Tibial nerve (tissue), 4 donors: ENCODE measurements at places on chromosomes 3 and 15.
A peak's percentile ranks its signal among the peaks of the same experiment; 100 is the strongest.

DNA sequence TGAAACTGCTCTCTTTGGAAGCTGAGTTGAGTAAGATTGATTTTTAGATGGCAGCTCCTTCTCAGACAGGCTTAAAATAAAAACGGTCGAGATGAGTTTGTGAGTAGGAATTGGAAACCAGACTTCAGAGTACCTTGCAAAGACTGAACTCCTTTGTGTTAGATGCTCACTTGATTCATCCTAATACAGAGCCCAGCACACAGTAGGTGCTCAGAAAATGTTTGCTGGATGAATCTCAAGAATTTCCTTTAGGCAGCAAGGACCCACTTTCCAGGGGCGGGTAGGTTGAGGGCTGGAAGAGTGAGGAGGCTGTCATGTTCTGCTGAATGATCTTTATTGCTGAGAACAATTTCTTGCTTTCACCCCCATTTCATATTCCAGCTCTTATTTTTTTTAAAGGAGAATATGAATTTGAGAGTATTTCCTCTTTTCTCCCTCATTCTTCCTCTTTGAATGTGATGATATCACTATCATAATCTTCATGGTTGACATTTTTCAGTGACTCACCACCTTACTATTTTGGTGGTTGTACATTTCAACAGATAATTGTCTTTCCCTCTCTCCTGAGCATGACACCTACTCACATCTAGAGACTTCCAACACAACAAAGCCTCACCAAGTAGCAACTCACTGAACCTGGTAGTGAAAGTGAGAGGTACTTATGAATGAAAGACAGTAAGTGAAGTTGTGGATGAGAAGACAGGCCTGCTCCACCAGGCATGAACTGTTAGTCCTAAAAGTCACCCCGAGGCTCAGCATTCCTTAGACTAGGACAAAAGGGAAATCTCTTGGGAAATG is 113.3 kb downstream of the PDCD6IP start:
- DNase-seq = no peak

DNA sequence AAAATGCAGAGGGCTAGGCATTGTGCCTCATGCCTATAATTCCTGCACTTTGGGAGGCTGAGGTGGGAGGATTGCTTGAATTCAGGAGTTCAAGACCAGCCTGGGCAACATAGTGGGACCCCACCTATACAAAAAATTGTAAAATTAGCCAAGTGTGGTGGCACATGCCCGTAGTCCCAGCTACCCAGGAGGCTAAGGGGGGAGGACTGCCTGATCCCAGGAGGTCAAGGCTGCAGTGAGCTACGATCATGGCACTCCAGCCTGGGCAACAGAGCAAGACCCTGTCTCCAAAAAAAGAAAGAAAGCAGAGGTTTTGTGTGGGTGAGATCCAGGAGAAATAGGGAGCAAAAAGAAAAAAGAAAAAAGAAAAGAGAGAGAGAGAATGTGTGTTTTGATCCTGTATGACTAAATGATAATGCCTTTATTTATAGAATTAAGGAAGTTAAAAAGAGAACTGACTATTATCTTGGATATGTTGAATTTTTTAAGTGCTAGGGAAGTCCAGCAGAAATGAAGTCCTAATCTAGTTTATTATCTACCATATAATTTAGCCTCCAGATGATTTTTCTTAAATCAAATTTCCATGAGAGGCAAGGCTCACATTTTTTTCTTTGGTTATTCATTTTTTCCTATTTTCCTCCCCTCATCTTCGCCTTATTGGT is 4.8 kb downstream of the TTBK2 start:
- DNase-seq = no peak

DNA sequence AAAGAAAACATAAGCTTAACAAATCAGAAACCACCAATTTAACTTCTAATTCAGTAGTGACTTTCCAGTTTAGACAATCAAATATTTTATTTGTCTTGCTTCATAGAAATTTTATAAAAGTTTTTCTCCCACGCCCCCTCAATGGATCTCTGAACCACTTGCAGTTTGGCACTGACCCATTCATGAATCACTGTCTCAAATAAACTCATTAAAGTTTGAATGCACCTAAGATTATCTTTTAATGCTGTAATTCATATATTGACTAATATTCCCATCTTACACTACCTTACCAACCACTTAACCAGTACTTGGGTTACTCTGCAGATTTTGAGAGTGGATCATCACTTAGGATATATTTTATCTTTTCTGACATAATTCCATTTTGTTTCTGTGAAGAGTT is 880.2 kb downstream of the OTOL1 start:
- no peak for DNase-seq

DNA sequence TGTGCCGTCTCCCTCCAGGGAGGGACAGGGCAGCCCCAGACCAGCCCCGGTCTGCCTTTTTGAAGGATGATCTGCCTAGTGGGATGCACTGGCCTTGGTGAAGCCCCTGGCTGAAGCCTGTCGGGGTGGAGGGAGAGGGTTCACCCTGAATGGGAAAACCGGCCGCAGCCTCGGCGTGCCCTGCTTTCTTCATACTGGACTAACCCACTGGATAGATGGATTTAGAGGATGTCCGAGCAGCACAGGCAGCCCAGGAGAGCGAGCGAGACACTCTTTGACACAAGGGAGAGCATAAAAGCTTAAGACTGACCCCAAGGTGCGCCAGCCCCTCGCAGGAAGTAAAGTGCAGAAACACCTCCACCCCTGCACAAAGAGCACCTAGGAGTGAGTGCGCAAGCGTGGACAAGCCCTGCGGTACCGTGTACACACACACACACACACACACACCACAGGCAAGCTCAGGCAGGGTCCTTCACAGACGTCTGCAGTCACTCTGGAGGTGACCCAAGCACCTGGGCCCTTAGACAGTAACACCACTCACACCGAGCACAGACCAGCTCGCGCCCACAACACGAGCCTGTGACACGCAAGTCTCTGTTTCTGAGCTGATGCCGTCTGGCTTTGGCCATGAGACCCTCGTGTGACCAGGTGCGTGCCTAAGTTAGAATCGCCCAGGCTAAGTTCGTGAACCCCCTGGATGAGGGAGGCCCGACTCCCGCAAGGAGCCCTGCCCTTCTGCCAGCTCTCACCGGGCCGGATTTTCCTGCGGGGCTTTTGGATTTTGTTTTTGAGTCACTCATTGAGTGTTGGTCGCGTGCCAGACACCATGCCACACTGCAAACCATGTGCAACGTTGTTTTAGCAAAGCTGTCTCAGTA is 11.3 kb downstream of the SEMA4B start:
- DNase-seq = no peak

DNA sequence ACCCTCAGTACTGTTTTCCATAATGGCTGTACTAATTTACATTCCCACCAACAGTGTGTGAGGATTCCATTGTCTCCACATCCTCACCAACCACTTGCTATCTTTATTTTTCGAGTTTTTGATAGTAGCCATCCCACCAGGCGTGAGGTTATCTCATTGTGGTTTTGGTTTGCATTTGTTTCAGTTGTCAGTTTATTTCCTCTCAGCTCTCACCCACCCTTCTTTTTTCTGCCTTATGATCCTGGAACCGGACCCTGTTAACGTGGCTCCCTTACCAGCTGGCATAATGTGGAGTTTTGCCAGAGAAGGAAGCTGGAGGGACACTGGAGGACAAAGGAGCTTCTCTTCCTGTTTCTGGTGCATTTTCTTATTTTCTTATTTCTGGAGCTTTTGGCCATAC is 25.1 kb upstream of the SH3GL3 start:
- DNase-seq = no peak

DNA sequence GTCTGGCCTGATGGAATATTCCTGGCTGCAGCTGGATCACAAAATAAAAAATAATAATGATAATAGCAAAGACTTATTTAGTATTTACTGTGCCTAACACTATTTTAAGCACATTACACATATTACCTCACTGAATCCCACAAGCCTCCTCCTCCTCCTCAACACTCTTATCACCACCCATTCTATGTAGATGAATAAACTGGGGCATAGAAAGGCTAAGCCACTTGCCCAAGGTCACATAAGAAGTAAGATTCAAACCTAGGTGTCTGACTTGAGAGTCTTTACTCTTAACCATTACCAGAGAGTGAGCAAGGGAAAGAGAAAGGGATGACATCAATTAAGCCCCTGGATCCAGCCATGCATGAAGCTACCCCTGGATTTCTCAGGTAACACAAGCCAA is 493.1 kb downstream of the SHQ1 start:
- no peak for DNase-seq

- DNase-seq = no peak
Measured at GRCh38 chr3:127408022-127408683, 120.3 kb upstream of the PRR20G start.

DNA sequence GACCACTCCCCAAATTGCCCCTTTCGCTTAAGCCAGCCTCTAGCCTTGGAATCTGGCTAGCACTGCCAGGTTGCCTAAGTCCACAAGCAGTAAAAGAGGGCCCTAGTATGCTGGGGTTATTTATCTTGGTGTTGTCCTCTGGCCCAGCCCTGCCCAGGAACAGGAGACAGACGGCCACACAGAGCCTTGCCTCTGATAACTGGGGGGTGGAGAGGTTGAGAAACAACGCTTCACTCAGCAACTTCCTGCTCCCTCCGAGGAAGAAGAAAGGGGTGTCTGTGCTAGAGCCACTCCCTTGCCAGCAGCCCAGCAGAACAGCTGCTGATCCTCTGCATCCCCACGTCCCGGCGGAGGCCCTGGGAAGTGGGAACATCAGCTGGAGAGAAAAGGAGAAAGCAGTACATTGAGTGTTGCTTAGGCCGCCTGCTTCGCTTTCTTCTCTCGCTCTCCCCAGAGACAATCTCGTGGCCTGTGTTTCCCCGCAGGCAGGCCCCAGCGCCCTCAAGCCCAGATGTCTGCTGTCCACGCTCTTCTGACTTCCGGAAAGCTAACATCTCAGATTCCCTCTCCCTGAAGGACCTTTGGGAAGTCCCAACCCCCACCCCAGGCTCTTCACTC is 22.6 kb upstream of the C3orf70 start:
- DNase-seq = peak; percentile 52

DNA sequence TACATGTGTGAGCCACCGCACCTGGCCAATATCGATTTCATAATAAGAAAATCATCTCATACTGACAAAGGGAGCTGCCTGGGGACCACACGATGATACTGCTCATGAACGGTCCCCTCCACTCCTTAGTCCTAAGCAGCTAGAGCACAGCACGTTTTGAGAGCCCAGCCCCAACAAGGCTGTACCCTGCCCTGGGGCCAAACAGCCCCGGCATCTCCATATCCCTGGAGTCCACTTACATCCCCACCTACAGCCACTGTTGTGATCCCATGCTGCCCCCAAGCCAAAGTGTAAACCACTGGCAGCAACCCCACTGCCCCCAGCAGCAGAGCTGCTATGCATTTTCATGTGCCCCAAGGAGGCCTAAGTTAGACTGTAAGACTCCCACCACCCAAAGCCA is 52.8 kb downstream of the ADAM10 start:
- no peak for DNase-seq

- DNase-seq = no peak
Measured at GRCh38 chr3:128697341-128697740, 28.6 kb upstream of the RAB7A start.

GRCh38 chr15:48507416-48508065 is 138.0 kb downstream of the FBN1 start:
- peak; percentile 31 for DNase-seq

- DNase-seq = no peak
Measured at GRCh38 chr15:95291898-95292472, 1038.5 kb upstream of the NR2F2 start.

- DNase-seq = no peak
Measured at GRCh38 chr3:111903067-111903511, 44.0 kb downstream of the PHLDB2 start.

GRCh38 chr3:178099862-178100261 is 436.4 kb upstream of the KCNMB2 start:
- no peak for DNase-seq

- DNase-seq = no peak
Measured at GRCh38 chr3:23219117-23219516, 16.0 kb downstream of the UBE2E2 start.

- no peak for DNase-seq
Measured at GRCh38 chr3:51709675-51710074, 2.8 kb downstream of the GRM2 start.

DNA sequence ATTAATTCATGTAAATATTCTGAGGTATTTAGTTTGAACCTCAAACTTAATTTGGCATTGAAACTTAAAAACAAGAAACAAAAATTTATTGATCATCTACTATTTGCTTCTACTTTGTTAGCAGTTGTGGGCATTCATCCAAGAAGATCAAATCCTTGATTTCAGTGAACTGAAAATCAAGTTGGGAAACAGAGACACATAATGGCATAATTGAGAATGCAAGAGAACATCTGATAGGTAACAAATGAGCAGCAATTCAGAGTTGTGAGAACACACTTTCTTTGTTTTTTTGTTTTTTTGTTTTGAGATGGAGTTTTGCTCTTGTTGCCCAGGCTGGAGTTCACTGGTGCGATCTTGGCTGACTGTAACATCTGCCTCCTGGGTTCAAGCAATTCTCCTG is 33.9 kb upstream of the MED12L start:
- DNase-seq = no peak

DNA sequence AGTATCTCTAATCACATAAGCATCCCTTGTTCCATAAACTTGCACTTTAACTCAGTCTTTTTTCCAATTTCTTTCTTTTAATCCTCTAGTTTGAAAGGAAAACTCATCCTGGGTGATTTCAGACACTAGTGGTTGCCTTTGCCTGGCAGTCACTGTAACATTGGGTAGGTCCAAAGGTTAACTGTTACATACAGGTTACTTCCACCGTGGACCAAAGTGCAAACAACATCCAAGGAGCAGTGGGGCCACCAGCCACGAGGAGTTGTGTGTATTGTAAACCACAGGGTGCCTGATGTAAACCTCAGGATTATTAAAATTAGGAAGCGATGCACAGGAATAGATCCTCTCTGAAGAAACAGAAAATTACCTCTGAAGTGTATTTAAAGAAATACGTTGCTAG is 75.0 kb downstream of the HCN4 start:
- no peak for DNase-seq

DNA sequence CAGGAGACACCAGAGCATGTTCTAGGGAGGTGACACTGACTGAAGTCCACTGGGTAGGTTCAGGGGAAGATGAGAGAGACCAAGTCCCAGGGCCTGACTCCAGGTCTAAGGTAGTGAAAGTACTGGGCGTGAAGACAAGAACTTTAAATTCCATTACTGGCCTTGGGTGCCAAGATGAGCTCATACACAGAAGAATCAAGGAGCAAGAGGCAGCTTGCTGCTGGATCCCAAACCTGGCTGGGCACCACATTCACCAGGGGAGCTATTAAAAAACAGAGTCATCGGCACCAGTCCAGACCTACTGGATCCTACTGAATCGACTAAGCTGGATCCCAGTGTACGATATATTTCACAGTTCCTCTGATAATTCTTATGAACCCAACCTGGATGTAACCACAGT is 42.1 kb upstream of the ATG7 start:
- no peak for DNase-seq

DNA sequence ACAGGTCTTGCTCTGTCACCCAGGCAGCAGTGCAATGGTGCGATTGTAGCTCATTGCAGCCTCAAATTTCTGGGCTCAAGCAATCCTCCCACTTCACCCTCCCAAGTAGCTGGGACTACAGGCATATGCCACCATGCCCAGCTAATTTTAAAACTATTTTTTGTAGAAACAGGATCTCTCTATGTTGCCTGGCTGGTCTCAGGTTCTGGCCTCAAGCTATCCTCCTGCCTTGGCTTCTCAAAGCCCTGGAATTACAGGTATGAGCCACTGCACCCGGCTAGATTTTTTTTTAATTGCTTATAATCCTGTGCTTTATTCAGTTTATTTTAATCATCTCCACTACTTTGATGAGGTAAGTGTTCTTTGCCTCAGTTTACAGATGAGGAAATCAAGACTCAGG is 156.5 kb downstream of the CHDH start:
- DNase-seq = no peak

- no peak for DNase-seq
Measured at GRCh38 chr3:156383441-156384025, 171.4 kb downstream of the SSR3 start.
